ENCODE measurements at places on chromosomes 13 and 19.

GRCh38 chr19:50204811-50205675 lies 1.6 kb downstream of the MYH14 start:
- no peak for DNase-seq

DNA sequence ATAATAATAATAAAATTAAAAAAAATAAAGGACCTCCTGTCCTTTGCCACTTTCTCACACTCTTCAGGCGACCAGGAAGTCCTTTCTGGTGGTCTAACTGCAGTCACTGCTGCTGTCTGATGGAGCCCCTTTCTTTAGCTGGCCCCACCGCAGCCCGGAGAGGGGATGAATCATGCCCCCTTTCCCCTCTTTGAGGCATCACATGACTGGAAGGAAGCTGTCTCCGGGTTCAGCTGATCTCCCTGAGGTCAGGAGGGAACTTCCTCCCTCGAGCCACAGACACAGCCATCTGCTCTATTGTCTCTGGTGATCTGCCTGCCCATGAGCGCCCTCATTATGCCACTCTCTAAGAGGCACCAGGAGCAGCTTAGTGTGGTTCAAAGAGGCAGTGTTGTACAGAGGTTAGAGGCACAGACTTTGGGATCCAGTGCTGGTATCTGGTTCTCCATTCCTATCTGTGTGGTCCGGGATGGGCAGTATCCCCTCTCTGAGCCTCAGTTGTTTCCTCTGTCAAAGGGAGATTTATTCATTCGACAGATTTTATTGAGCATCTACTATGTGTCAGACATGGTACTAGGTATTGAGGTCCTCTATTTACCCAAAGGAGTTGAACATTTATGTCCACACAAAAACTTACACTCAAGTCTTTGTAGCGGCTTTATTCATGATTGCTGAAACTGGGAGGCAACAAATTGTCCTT lies 30.0 kb downstream of the VAV1 start:
- peak; percentile 89 for DNase-seq

DNA sequence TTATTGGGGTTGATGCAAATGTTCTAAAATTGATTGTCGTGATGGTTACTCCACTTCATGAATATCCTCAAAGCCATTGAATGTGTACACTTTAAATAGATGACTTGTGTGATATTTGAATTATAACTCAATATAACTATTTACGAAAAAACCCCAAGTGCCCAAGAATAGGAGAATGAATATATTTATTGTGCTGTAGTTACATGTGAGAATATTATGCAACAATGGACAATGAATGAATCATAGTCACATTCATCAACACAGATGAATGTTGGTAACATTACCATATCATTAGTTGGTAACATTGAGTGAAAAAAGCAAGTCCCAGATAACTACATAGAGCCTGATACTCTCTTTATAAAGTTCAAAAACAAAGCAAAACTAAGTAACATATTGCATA lies 127.8 kb upstream of the UBL3 start:
- DNase-seq: no peak

DNA sequence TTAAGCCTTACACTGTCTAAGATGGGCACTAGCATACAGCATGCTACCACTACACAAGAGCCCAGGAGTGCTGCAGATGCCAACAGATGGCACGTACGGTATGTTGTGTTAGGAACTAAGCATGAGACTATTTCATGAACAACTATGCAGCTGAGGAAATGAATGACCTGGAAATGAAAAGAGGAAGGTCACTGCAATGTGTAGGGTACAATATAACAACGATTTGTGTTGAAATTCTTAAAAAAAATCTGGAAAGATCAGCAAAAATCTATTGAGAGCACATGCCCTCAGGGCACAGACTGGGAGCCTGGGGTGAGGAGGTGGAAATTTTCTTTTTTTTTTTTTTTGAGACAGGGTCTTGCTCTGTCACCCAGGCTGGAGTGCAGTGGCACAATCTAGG lies 14.4 kb downstream of the HAUS8 start:
- DNase-seq: no peak

- no peak for DNase-seq
Measured at GRCh38 chr13:107960301-107960700, 255.0 kb downstream of the LIG4 start.

DNA sequence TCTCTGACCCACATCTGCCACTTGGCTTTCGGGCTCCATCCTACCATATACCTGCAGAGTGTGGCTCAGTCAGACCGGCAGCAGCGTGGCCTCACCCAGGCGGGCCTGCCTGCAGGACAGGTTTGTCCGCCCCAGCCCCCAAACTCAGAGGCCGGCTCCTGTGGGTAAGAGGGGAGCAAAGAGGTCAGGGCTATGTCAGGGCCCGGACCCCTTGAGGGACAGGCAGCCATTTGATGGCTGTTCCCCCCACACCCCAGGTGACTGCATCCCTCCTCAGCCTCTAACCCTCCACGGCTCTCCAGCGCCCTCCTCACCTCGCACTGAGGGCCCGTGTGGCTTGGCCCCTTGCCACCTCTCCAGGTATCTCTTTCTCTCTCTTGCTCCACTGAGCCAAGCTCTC lies 12.3 kb upstream of the ZBTB32 start:
- no peak for DNase-seq

GRCh38 chr19:48568345-48568886 lies 16.4 kb downstream of the SULT2B1 start:
- DNase-seq: peak; percentile 42

DNA sequence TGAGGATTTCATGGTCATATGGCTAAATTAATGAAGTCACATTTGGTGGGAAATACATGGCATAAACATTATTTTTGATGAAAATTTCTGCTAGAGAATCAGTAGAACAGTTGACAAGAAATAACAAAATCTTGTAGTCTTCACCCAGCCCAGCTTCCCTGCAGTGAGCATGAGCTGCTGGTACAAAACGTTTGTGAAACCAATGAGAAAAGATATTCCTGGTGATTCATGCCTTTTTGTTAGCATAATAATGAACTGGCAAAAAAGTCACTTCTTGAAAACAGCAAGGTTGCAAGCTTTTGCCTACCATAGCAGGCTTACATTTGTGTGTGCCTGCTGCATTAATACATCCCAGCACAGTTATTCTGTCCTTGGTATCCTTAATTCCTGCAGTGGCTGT lies 475.9 kb upstream of the HTR2A start:
- DNase-seq: no peak

- DNase-seq: no peak
Measured at GRCh38 chr19:2805261-2805900, 14.3 kb upstream of the ZNF554 start.

- no peak for DNase-seq
Measured at GRCh38 chr13:33918199-33918932, 100.4 kb downstream of the RFC3 start.

GRCh38 chr13:28609926-28610325 lies 49.0 kb upstream of the POMP start:
- no peak for DNase-seq

GRCh38 chr13:111852725-111853518 lies 214.0 kb upstream of the SOX1 start:
- no peak for DNase-seq

- DNase-seq: no peak
Measured at GRCh38 chr19:39582442-39582841, 19.9 kb upstream of the LGALS13 start.

- no peak for DNase-seq
Measured at GRCh38 chr13:80783926-80784565, 443.1 kb upstream of the SPRY2 start.

DNA sequence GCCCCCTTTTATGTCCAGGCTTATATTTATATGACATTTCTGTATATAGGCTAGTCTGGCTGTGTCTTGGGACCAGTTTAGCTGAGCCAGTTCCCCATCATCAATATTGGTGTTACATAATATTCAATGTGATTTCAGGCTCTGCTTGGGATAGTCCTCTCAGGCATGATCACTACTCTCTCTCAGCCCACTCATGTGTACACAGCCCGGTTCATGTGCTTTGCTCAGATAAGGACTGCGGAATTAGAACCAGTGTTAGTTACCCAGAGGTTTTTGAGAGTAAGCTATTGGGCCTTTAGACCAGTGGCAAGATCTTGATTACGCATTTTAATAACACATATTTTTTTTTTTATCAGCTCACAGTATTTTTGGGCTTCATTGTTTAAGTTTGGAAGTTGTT lies 219.9 kb downstream of the GPC5 start:
- no peak for DNase-seq

DNA sequence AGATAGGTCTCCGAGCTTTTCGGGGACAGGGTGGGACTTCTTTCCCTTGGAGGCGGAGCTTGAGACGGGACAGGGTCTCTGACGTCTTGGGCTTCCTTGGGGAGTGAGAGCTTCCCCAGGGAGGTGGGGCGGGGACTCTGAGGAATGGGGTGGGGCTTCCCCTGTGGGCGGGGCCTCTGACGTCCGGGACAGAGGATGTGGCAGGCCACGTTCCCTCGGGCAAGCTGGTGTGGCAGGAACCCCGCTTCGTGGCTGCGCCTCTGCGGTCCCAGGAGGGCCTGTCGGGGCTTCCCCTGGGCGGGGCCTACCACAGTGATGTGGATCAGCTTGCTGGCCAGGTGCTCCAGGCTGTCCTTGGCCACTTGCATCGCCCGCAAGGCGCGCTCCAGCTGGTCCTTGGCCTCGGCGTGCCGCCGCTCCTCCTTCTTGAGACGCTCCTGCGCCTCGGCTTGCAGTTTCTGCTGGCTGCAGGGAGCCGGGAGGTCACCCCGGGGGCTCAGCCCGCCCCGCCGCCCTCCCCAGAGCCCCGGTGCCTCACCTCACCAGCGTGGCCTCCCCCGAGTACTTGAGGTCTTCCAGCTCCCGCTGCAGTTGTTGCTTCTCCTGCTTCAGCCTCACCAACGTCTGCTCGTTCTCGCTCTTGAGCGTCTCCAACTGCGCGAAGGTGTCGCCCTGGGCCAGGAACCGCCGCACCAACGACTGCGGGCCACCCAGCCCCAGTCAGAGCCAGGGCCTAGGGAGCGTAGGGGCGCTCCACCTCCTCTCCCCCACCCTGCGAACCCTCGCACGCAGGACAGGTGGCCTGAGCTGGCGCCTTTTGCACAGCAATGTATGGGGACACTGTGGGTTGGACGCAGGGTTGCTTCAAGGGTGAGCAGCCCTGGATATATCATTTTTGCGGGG lies 3.3 kb upstream of the RGL3 start:
- no peak for DNase-seq

Measured in KBM-7 (cell line).